ENCODE measurements at places on chromosomes 12 and 14.

- no peak for DNase-seq
Measured at GRCh38 chr12:120887253-120888043, 16.7 kb downstream of the SPPL3 start.

DNA sequence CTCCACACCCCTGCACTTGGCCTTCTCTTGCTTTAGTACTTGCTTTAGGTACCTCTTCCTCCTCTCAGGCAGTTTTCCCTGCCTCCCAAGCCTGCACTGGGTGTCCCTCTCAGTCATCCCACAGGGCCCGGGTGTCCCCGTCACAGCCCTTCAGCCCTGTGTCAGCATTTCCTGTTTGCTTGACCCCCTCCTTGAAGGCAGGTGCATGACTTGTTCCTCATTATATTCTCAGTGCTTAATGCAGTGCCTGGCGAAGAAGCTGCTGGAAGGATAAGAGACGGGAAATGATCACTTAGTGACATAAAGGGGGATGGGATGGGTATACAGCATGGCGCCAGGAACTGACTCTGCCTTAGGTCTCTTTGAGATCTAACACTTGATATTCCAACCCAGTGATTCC lies 61.5 kb downstream of the IQSEC3 start:
- no peak for DNase-seq

DNA sequence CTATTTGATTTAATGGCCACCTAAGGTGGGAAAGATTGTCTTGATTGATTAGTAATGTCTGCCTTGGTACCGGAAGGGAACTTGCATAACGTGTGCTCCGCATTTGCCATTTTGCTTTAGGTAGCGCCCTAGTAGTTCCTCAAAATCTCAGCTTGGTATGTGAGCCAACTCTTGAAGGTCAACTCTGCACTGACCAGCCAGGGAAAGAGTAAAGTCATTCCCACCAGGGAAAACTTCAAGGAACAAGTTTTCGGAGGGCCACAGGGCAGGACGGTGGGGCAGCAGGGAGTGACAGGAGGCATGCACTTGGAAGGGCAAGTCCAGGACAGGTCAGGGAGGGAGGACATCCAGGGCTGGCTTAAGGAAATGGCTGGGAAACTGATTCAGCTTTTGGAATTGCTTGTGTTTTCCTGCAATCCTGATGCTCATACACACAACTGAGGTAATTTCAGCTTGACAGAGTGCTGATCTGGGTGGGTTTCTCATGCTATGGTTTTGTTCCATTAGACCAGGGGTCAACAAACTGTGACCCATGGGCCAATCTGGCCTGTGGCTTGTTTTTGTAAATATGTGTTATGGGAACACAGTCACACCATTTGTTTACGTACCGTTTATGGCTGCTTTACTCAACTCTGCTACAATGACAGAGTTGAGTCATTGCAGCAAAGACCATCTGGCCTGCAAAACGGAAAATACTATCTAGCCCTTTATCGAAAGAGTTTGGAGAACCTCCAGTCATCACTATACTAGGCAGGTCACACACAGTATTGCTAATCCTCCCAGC lies 184.5 kb downstream of the RBM19 start:
- no peak for DNase-seq

DNA sequence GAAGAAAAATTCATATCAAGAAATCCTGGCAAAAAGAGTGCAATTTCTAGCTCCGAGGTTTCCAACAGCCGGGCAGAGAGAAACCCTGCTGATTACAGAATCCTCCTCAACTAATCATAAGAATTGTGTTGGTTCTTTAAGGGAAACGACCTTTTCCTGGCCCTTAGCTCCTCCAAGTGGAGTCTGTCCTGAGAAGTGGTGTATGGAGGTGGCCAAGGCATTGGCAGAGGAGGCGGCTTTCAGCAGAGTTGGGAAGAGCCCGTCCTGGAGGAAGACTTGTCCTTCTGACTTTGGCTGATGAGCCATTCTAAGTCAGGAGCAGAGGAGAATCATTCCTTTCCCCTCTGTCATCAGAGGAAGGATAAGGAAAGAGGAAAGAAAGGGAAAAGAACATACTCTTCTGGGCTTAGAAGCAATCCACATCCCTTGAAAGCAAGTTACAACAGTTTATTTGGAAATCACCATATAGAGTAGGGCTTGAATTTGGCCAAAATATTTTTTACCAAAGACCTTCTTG lies 46.5 kb upstream of the PTCSC3 start:
- no peak for DNase-seq

DNA sequence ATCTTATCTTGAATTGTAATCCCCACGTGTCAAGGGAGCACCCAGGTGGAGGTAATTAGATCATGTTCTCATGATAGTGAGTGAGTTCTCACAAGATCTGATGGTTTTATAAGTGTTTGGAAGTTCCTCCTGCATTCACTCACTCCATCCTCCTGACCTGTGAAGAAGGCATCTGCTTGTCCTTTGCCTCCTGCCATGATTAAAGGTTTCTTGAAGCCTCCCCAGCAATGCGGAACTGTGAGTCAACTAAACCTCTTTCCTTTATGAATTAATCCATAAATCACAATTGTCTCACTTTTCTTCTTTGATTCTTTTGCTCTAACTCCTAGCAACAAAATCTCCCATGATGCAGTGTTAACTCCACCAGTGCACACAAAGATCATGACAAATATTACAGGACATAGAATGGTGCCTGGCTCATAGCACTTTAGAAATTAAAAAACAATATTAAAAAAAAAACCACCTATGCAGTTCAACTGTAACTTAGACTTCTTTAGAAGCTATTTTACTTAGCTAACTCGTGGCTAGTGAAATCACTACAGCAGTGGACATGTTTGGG lies 37.6 kb upstream of the MGAT4C start:
- no peak for DNase-seq

- DNase-seq: no peak
Measured at GRCh38 chr14:61581340-61581739, 114.0 kb upstream of the HIF1A start.

DNA sequence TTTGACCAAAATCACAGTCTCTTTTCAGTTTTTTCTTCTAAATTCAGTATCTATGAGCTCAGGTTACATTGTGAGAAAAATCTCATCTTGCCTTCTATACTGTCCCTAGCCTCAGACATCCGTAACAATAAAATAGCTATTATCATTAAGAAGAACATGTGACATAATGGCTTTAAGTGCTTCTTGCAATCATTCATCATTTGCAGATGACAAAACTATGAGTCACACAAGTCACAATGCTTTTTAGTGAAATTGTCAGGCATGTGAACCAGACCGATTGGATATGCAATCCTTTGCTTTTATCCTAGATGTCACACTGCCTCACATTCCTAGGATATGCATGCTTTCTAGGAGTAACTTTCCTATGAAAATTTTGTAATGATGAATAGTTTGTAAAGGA lies 313.1 kb downstream of the SLC6A15 start:
- no peak for DNase-seq

DNA sequence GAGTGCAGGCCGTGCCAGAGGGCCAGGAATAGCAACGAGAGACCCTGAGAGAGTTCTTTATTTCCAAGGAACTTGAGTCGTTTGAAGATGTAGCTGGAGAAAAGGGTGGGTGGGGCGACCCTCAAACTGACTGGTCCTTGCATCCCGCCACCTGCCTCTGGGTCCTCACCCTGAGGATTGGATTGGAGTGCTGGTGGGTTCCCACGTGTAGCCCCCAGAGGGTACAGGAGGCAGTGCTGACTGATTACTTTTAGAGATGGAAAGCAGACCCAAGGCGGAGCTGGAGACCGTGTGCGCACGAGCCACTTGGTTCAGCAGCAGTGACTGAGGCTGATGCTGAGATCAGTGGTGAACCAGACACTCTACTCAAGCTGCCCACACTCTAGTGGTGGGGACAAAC lies 6.9 kb downstream of the EMG1 start:
- DNase-seq: no peak

DNA sequence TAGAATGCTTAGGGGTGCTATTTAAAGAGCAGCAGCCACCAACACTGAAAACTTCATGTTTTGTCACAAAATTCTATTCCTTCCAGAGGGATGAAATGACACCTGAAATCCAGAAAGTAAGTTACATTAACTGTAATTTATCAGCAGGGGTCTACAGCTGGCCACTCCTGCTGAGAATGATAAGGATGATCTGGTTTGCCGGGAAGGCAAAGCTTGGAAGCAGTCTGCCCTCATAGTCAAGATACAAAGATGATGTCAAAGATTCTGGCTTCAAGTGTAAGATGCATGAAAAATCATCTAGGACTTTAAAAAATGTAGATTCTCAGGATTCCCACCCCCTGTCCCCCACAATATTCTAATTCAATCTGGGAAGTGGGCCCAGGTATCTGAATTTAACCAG lies 58.4 kb downstream of the DCAF5 start:
- DNase-seq: no peak

- DNase-seq: no peak
Measured at GRCh38 chr14:56569174-56569573, 10.4 kb upstream of the TMEM260 start.

GRCh38 chr12:71195338-71195896 lies 37.6 kb upstream of the TSPAN8 start:
- DNase-seq: no peak

DNA sequence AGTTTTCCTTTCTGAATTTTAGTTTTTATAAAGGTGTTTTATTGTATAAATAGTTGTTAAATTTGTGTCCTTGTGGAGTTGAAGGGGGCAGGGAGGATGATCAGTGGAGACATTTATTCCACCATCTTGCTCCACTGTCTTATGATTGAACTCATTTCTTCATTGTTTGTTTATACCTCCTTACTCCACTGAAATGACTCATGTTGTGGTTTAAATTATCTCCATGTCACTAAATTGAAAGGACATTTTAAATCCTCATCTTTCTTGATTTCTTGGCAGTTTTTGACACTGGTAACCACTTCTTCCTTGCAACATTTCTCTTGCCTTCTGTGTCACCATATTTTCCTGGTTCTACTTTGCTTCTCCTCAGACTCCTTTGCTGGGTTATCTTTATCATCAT lies 23.6 kb upstream of the FERMT2 start:
- no peak for DNase-seq

- peak; percentile 70 for DNase-seq
Measured at GRCh38 chr12:111640506-111640905, 41.4 kb upstream of the ATXN2 start.

GRCh38 chr14:70664698-70665447 lies 23.2 kb downstream of the TTC9 start:
- DNase-seq: no peak

DNA sequence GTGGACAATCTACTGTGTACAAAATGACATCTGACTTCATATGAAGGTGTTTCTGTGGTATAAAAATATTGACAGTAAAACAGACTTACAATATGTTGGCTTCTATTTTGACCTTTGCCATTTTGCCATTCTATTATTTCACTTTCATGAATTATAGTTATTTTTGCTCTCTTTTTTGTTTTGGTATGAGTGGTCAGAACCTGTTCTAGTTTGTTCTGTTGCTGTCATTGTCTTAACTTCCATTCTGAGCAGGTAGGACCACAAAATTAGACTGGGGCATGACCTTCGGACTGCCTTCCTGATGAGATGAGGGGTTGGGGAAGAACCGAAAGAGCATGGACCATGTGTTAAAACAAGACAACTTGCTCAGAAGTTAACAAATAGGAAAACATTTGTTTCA lies 36.5 kb upstream of the IFNG-AS1 start:
- DNase-seq: no peak

GRCh38 chr14:71136386-71137060 lies 229.3 kb downstream of the PCNX1 start:
- DNase-seq: no peak

DNA sequence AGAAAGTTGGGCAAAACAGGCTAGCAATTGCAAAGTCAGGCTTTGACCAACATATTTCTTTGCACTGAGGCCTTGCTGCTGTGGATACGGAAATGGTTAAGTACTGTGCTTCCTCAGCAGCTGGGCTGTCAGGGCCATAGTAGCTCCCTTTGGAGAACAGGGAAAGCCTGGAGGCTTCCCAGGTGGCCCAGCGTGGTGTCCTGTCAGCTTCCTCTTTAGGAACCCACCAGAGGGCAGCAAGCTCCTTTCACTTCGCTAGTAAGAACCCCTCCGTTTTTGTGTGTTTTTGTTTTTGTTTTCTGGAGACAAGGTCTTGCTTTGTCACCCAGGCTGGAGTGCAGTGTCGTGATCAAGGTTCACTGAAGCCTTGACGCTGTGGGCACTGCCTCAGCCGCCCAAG lies 1.7 kb upstream of the CFAP251 start:
- peak; percentile 70 for DNase-seq

GRCh38 chr12:93888964-93889363 lies 211.8 kb downstream of the CRADD start:
- no peak for DNase-seq

GRCh38 chr14:32226056-32226455 lies 23.0 kb upstream of the RNU6-8 start:
- DNase-seq: no peak

DNA sequence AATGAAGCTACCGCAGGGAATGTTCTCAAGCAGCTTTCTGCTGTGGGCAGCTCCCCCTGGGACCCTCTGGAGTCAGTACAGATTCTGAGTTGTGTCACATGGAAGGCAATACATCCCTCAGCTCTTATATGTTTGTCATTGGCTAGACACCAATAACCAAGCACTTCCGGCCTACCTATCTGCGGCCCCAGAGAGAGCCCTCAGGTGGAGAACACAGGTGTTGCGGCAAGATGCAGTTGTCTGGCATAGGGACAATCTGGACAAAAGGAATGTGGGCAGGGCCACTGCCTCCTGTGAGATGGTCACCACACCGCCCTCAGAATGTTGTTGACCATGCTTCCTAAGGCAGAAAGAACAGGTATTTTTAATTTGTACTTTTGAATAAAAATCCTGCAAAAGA lies 118.7 kb downstream of the BRMS1L start:
- peak; percentile 7 for DNase-seq

DNA sequence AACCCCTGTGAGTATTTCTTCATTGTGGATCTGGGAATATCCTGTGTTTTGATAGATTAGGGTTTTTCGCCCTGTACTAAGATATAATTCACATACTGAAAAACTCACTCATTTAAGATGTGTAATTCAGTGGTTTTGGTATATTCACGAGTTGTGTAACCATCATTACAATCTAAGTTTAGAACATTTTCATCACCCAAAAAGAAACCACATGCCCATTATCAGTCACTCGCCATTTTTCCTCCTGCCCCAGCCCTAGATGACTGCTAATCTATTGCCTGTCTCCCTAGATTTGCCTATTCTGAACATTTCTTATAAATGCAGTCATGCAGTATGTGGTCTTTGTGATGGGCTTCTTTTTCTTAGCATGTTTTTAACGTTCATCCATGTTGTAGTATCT lies 67.9 kb upstream of the ATF1 start:
- DNase-seq: no peak

DNA sequence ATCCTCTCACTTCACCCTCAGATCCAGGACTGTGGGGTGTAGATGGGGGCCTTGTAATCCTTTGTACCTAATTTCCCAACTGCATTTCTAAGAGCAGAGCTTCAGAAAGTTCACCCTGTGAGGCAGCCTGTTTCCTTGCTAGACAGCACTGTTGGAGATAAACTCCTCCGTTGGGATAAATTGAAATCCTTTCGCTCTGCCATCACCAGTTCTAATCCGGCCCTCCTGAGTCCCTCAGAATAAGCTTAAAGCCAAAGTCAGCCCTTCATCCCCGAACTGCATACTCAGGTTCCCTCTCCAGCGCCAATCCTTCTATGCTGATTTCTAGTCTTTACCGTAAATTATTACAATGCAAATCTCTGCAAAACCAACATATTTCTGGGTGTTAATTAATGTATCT lies 114.7 kb downstream of the PRMT8 start:
- no peak for DNase-seq

GRCh38 chr12:41932470-41932991 lies 212.1 kb downstream of the GXYLT1 start:
- peak; percentile 28 for DNase-seq

GRCh38 chr14:80387563-80387981 lies 176.3 kb upstream of the DIO2 start:
- DNase-seq: peak; percentile 68
